ENCODE measurements at places on chromosomes 6 and 20.

GRCh38 chr20:21396599-21397340, 556 bp downstream of the NKX2-4 start:
- DNase-seq: no peak

DNA sequence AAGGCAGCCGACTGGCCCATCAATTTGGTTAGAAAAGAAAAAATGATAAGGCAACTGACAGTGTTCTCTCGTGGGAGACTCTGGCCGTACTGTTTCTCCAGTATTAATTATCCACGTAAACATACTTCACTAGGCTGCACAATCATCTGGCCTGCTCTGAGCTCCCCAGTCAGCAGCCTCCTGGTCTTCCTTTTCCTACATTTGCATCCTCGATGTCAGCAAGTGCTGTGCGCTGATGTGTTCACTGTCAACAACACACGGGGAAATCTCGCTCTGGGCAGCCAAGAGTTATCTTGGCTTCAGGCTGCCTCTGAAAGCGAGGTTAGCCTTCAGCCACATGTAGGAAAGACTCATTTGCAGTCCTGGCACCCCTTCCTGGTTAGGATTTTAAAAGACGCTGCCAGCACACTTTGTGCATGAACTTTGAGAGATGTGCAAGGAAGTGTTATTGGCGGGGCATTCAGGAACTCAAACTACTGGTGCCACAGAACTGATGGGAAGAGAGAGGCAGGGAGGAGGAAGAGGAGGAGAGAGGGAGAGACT, 460.5 kb upstream of the ARID1B start:
- DNase-seq: no peak

DNA sequence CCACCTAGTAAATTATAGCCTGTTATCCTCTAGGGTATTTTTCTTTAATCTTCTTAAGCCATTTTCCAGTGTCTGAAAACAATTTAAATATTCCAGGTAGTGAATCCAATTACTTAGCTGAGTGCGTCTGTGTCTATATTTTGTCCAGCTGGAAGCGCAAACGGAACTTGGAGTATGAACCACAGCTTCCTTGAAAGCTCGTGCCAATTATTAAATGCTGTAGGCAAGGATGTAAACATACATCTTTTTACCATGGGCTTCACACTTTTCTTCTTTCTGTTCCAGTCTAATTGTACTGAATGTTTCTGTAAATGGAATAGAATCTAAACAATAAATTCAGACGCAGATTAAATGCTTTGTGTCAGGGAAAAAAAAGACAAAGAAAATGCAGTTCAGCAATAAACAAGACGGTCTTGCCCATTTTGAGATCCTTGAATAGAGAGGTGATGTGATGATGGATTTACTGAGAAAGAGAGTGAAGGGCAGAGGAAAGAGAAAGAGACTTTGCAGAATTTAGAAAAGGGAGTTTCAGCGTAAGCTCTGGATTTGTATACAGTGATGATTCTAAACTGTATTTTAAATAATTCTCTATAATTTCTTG, 1.9 kb downstream of the PLCB1 start:
- no peak for DNase-seq

- no peak for DNase-seq
These were observed 150.5 kb downstream of the IPCEF1 start for GRCh38 chr6:154206141-154206540.

- DNase-seq: no peak
These were observed 203.8 kb downstream of the MYLK4 start for GRCh38 chr6:2546901-2547300.

DNA sequence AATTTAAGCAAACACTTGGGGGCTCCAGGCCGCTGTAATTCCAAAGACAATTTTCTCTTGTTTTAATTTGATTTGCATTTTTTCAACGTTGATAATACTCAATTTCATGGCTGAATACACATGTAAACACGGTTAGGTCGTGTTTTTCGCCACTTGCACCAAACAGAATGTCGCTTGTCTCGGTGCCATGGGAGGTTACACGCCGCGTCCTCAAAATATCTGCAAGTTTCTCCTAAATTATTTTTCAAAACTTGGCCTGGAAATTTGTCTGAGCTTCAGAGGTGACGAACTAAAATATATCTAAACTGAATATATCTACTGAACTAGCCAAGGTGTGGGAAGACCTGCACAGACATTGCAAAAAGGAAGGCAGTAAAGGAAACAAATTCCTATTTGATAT, 15.0 kb downstream of the FOXA2 start:
- DNase-seq: no peak

DNA sequence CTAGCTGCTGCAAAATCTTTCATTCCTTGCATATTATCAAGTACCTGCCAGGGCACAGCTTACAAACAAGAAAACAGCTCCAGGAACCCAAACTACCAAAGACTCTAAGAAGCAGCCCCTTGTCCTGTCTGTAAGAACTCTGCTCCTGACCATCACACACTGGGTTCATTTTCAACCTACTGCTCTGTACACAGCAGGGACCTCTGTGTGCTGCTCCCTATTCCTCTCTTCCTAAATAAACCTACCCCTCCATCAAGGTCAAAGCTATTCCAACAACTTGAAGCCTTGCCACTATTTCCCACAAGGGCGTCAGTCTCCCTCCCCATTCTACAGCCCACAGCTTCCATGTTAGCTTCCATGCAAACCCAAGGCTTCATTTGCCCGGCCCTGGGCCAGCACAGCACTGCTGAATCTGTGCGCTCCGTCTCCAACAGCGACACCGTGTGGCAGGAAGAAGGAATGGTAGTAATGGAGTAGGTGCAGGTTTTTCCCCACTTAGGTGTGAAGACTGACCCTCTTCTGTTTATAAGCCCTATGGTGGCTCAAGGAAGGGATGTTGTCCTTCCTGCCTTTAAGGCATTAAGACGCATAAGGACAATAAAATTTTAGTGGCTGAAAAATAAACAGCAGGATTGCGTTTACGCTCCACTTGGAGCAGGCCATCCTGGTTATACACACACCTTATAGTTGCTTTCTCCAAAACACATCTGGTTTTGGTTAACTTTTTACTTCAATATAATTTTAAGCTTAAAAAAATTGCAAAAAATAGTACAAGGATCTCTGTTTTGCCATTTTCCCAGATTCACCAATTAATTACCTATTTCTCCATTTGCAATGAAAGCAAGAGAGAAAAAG, 115.2 kb upstream of the NXT1 start:
- peak; percentile 6 for DNase-seq

DNA sequence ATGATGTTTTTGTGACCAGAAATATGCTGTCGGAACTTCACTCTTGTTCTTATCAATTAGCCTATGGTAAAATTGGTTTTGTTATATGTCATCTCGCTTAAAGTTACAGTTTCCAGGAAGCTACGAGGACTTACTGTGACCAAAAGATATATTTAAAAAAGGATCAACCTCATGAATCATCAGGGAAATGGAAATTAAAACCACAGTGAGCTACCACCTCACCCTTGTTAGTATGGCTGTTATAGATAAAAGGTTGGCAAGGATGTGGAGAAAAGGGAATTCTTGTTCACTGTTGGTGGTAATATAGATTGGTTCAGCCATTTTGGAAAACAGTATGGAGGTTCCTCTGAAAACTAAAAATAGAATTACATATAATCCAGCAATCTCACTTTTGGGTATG, 14.3 kb upstream of the INSM1 start:
- no peak for DNase-seq

DNA sequence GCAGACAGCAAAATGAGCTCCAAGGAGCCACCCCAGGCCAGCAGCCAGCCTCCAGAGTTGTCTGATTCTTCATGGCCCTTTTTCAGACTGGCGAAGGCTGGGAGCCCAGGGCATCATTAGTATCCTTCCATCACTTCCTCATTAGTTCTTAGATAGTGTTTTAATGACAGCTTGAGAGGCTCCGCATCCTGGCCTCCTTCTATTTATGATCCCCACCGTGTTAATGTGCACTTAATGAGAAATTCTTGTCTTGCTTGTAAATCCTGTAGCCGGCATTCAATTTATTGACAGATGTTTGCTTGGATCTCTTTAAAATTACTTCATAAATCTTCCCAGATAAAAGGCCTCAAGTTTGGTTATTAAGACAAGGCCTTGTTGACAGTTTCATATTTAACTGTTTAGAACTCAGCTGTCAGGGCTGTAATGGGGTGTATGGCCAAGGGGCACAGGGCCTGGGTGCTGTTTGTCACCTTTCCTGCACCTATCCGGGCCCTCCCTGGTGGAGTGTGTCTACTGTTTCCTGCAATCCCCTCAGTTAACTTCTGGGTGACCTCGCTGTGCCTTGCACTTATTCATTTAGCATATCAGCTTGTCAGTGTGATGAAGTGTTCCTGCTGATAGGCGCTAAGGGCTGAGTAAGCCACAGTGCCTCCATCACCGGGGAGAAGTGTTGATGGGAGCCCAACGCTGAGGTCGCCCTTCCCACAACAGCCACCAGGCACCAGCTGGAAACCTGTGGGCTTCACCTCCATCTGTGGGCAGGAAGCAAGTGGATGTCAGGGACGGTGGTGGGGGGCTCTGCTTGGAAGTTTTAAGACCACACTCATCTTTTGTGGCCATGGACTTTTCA, 169.3 kb downstream of the TSHZ2 start:
- DNase-seq: no peak

- no peak for DNase-seq
These were observed 13.8 kb upstream of the SIRT5 start for GRCh38 chr6:13560651-13561044.

DNA sequence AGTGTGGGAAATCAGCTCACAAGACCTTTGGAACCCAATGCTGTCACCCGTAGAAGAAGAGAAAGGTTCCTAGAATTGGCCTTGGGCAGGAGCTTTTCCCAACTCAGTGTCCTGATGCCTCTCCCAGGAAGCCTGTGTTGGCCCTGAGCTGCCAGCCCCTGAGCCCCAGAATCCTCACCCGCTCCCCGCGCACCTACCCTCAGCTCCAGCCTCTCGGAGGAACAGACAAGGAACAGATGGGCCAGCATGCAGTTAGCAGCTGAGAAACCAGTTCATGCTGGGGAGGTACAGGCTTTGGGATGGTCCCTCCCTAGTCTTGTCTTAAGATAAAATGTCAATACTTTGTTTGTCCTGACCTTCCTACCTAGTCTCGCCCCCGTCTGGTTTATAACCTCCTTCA, 121.9 kb upstream of the CDH4 start:
- DNase-seq: no peak

GRCh38 chr6:9186148-9186547, 750.8 kb upstream of the SLC35B3 start:
- no peak for DNase-seq

DNA sequence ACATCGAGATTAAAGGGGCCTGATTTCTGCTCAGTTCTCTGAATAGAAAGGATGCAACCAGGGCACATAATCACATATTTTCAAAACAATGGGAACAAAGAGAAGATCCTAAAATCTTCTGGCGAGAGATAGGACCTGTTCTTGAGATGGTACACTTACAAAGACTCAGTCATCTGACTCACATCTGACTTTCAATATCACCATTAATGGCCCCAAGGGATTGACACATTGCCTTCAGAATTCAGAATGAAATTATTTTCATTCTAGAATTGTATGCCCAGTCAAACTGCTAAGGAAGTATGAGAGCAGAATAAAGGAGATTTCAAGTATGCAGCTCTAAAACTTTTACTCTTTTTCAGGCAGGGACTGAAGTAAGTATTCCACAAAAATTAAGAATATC, 240.7 kb upstream of the POU3F2 start:
- no peak for DNase-seq

DNA sequence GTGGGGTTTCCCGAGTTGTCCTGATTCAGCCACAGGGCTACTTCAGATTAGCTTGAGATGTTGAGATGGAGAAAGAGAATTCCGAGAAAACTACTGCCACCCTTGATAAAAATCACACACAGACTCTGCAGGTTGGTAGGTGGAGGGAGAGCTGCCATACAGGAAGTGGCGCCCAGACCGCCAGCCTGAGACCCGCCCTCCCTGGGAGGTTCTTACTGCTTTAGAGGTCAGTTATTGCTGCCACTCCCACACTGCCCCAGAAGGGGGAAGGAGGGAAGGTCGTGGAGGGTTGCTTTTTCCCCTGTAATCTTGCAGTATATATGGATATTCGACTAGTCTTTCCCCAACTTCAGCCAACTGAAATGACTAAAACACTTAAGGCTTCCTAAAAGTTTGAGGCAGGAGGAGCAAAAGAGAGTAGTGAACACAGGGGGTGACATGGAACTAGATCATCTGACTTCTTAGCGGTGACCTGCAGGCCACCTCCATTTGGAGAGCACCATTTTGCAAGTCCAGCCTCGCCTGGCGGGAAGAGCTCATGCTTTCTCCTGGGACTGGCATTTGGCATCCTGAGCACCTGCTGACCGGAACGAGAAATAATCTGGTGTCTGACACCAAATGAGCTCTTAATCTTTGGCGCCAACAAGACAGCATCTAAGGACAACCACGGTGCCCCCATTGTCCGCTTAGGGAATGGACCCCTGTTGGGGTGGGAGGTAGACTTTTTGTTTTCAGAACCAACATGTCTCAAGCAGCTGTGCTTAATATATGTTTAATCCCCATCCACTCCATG, 35.7 kb upstream of the SLC22A1 start:
- DNase-seq: no peak

GRCh38 chr6:43105538-43106222, 29.6 kb downstream of the PTK7 start:
- no peak for DNase-seq

- DNase-seq: no peak
These were observed 308.1 kb downstream of the KHDRBS2 start for GRCh38 chr6:61977947-61978346.

GRCh38 chr6:16158943-16159557, 30.2 kb downstream of the MYLIP start:
- no peak for DNase-seq

DNA sequence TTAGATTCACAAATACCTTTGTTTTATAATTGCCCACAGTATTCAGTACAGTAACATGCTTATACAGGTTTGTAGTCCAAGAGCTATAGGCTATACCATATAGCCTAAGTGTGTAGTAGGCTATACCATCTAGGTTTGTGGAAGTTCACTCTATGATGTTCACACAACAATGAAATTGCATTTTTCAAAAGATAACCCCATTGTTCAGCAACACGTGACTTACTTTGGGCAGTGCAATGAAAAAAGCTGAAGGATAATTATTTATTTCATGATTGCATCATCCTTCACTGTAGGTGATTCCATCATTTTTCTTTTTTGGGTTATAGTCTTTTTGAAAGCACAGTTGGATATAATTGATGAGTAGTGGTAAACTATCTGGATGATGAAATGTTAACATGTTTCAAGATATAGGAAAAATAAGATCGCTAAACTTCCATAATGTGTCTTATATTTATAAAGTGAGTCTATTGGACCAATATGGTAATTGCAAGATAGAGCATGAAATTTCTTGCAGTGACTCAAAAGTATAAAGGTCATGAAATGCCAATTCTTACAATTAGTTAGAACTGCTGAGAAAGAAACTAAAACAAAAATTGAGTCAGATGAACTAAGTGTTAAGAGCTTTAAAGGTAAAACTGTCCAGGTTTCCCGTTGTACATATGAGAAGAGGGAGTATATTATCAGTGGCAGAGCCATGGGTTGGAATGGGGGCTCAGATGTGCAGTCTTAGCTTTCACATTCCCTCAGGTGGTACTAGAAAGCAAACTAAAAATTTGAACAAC, 164.4 kb downstream of the ZFAND3 start:
- DNase-seq: no peak

GRCh38 chr20:52291109-52291508, 99.5 kb upstream of the ZFP64 start:
- no peak for DNase-seq
